GM12865 (cell line): ENCODE measurements at places on chromosomes 7 and 10.

DNA sequence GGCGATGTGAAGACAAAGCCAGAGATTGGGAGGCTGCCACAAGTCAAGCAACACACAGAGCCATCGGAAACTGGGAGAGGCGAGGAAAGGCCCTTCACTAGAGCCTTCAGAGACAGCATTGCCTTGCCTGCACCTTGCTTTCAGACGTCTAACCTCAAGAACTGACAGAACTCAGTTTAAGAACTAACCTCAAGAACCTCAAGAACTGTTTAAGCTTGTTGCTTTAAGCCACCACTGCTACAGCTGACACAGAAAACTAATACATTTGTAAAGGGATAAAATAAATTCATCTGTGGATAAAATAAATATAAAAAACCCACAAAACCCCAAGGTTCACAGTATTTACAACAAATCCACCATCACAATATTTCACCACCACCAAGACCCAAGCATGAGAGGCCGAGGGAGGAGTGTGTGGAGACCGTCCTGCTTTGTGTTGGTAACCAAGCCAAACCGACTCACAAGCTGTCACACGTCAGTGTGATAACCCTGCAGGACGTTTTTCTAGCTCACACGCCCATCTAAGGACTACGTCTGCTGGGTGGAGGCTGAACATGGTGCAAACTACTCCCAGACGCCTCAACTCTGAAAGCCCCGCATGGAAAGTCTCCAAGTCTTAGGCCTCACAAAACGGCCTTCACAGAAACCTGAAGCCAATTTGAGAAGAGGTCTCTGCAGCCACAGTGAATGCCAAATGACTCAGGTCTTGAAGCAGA lies 116.8 kb downstream of the ABLIM1 start:
- DNase-seq = peak; percentile 42

- peak; percentile 3 for DNase-seq
These were observed 39.9 kb upstream of the ZNF107 start for GRCh38 chr7:64626083-64626469.

GRCh38 chr7:116153050-116153449 lies 57.3 kb upstream of the TES start:
- peak; percentile 12 for DNase-seq

GRCh38 chr7:107234436-107234835 lies 65.6 kb downstream of the HBP1 start:
- no peak for DNase-seq

- DNase-seq = no peak
These were observed 244.0 kb downstream of the EBF3 start for GRCh38 chr10:129719889-129720590.

- DNase-seq = peak; percentile 42
These were observed 1.2 kb downstream of the BAG3 start for GRCh38 chr10:119652361-119652730.

DNA sequence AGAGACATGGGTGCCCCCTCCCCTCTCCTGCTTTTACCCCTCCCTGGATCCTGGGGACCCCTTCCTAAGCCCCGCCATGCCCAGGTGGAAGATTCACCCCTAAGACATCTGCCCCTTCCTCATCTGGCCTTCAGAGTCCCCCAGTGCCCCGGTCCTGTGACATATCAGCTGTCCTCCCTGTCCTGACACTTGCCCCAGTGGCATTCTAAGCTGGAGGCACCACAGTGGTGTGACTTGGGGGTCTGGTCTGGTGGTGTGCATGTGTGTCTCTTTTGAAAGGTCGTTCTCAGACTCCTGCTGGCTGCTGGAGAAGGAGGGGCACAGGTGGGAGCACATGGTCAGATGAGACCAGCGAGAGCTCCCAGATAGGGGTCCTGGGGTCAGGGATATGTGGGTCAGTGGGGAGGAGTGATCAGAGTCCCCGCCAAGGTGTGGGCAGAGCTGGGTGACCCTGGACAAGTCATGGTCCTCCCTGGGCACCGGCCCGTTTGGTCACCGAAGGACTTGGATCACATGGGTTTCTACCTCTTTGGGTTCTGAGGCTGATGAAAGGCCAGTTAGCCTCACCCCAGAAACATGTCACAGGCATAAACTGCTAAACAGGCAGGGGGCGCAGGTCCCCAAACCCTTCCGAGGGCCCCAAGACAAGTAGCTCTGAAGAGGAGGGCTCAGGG lies 645 bp upstream of the TFR2 start:
- DNase-seq = peak; percentile 23

DNA sequence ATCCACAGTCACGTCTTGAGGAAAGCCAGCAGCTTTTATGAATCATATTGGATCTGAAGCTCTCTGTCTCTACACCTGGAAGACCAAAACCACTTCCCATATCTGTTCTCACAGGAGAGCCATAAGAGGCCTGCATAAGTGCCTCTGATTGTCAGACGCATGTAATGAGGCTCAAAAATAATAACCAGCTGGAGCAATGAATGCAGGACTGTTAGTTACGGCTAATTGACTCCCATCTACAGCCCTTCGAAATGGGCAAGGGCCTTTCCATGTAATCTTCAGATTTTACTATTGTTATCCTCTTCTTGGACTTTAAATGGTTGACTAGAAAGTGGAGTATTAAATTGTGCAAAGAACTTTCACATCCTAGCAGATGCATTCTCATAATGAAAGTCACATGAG lies 4.4 kb upstream of the SEMA3C start:
- no peak for DNase-seq

DNA sequence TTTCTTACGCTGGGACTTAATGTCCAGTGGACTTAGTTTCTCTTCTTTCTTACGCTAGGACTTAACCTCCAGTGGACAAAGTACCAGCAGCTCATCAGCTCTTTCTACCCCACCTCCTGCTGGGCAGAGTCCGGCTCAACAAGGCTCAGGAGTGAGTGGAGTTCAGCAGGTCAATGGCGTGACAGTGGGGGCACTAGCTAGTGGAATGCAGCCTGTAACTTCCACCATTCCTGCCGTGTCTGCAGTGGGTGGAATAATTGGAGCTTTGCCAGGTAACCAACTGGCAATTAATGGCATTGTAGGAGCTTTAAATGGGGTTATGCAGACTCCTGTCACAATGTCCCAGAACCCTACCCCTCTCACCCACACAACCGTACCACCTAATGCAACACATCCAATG lies 199.7 kb downstream of the MLLT10 start:
- no peak for DNase-seq

DNA sequence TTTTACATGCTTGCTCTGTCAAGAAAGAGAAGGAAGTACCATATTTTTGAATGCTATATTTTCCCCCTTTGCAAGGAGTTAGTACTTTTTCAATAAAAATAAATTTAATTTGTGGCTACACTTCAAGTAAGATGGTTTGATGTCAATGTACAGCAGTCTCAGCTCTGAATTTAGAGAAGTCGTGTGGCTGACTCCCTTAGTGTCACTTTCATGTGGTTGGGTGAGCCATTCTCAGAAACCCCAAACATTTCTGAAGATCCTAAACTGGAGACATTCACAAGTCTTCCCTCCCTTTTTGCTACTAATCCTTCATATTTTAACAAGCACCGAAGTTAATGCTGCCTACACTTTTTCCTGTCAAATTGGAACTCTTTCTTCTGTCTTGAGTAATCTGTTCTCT lies 244.4 kb downstream of the DYNC1I1 start:
- DNase-seq = no peak

DNA sequence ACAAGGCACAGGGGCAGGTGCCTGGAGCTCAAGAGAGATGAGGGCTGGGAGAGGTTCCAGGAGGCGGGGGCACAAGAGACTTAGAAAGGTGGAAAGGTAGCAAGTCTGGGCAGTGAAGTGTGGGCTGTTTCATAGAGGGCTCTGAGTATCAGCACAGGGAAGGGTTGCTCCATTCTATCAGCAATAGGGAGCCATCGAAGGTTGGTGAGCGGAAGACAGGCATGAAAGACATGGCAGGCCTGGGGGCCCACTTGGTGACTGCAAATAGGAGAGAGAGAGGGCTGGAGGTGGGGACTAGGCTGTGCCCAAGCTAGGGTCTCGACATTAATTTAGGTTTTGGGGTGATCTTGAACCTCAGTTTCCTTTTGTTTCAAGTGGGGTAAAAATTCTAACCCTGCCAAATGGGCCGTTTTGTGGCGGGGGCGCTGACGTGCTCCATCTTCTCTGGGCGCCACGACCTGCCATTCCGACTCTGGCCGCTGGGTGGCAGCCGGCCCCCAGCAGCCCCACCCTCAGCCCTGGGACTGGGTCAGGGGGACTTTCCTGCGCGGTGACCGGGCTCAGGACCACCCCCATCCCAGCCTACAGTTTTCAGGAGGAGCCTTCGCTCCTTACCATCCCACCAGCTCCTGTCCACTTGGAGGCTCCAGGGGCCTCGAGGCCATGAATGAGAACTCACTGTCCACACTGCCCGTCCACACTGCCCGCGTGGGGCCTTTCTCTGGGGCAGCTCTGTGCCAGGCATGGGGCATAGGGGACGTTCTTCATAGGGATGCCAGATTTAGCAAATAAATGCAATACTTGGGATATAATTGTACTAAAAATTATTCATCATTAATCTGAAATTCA lies 37.2 kb upstream of the PCBD1 start:
- peak; percentile 47 for DNase-seq

- DNase-seq = no peak
These were observed 63.0 kb downstream of the VAX1 start for GRCh38 chr10:117075064-117075463.

DNA sequence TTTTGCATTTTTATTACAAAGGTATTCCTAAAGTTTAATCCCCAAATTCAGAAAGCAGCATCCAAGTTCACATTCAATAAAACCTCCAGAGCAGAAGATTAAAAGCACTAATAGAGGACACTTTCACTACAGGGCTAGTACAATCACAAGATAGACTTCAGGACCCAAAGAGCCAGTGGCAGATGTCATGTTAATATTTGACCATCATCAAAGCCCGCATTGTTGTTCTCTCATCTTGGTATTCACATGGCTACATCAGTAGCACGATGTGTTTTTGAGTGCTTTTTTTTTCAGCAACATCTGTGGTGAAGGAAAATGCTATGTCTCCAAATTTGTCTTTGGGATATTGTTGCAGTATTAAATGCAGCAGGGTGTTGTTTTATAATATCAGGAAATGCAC lies 134.3 kb downstream of the ARL4A start:
- no peak for DNase-seq

GRCh38 chr10:123901621-123902020 lies 10.0 kb upstream of the CPXM2 start:
- DNase-seq = peak; percentile 2

- DNase-seq = no peak
These were observed 3.7 kb upstream of the IL2RA start for GRCh38 chr10:6065835-6066234.

DNA sequence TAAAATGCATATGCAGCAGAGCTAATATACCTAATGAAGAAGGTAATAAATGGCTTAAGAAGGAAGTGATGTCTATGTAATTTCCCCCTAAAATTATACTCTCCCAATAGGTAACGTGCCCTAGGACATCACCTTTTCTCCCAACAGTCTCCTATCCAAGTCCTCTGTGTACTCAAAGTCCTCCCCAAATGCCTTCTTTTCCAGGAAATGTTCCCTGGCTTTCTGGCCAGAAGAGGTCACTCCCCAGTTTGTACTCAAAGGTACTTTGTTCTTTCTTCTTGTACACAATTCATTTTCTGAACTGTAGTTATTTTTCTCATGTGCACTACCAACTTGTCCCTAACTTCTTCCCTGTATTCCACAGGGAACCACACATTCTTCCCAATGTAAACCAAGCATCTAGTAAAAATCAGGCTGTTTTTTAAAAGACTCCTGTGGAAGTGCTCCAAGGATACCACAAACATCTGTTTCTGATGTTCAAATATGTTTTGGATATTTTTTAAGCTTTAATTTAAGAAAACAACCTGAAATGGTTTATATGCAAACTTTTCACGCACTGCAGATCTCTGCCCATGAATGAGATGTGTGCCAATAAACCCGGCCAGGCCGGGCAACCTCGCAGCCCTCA lies 262.3 kb upstream of the KLF14 start:
- DNase-seq = no peak

DNA sequence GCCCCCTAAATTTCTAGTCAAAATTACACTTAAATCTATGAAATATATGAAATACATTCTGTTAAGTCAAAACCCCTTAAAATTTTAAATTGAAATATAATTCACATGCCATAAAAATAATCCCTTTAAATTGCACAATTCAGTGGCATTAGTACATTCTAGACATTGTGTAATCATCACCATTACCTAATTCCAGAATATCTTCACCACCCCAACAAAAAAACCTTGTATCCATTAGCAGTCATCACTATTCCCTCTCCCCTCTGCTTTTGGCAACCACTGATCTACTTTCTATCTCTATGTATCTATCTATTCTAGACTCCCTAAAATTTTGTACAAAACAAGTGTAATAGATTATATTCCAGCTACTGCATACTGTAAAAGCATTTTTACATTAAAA lies 261.2 kb downstream of the GLI3 start:
- no peak for DNase-seq

GRCh38 chr7:140539461-140539860 lies 60.2 kb upstream of the MKRN1 start:
- DNase-seq = no peak

DNA sequence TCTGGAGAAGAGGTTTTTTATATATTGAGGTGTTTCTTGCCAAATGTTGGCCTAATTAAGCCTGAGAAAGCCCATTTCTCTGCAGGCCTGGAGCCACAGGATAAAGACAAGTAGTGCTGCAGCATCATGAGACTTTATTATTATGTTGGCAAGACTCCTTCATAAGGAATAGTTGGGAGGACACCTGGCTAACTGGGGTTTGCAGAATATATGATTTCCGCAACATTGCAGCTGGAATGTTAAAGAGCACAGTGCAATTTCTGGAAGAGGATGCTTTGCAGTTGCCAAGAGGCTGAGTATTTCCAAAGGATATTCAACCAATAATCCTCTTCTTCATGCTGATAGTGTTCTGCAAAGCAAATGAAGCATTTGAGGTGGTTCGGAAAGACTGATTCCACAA lies 1512.8 kb upstream of the LRRTM3 start:
- DNase-seq = no peak

- no peak for DNase-seq
These were observed 46.7 kb upstream of the WNT16 start for GRCh38 chr7:121282129-121282528.

DNA sequence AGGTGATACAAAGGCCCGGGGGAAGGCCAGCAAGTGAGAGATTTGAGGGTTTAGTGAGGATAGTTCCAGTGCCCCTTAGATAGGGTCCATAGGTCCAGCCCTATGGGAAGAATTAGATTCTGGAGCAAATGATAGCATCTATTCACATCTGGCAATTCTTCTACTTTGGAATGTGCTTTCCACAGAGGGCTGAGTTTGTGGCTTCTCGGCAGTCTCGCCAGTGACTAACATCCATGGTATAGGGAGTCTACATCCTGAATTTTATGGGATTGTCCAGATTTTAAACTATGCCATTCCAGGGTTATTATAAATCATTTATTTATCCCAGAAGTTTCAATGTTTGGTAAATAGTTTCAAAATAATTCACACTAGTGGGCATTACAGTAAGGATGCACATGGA lies 207.3 kb upstream of the ADO start:
- no peak for DNase-seq

GRCh38 chr7:128100225-128100948 lies 69.2 kb upstream of the LRRC4 start:
- no peak for DNase-seq

- DNase-seq = no peak
These were observed 24.6 kb upstream of the SH2D4B start for GRCh38 chr10:80513106-80513505.

GRCh38 chr10:129131457-129132132 lies 335.4 kb upstream of the MGMT start:
- no peak for DNase-seq
